Stimulated activated CD4-positive, alpha-beta T cell treated with anti-CD3 and anti-CD28 coated beads, Interleukin-2, amount 100 ng/mL, for 48 hours (primary cell): ENCODE measurements at places on chromosomes 1 and 21.

GRCh38 chr1:38293567-38293966, 247.0 kb upstream of the POU3F1 start:
- DNase-seq: no peak

DNA sequence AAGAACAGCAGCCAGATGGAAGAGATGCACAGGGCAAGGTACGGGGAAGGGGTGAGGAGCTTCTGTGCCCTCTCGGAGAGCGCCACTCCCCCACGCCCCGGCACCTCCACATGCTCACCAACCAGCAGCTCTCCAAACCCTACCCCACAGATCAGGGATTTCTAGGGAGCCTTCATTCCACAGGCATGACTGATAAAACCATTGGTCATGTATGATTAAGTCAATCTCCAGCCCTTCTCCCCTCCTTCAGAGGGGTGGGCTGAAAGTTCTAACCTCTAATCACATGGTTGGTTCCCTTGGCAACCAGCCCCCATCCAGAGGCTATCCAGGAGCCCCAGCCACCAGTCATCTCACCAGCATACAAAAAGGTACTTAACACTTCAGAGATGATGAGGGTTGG, 144.7 kb downstream of the TGFBR3 start:
- DNase-seq: no peak

DNA sequence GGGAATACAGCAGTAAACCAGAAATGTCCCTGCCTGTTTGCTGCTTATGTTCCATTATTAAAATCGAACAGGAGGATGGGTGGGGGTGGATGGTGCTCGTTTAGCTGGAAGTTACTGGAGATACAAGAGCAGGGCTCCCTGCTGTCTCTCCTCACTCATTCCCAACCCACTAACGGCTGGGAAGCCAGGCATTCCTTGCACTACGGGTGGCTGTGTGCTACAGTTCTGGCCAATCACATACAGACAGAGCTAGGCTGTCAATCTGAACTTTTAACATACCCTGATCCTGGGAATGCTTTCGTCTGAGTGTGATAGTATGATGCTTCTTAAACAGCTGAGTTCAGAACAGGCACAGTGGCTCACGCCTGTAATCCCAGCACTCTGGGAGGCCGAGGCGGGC, 7.0 kb downstream of the SIPA1L2 start:
- DNase-seq: no peak

DNA sequence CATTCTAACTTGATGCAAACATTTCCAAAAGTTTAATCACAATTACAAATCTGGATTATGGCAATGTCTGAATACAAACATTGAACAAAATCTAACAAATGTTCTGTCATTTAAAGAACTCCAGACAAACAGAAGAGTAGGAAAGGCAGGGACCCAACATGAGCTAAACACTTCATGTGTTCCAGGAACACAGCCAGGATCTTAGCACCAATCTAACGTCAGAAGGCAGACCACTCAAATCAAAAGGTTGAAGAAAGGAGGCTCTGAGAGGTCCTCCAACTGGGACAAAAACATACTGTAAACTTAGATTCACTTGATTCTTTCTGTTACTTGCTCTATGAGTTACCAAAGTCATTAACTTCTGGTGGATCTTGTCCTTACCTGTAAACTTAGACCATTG, 374.0 kb downstream of the NEGR1 start:
- no peak for DNase-seq

DNA sequence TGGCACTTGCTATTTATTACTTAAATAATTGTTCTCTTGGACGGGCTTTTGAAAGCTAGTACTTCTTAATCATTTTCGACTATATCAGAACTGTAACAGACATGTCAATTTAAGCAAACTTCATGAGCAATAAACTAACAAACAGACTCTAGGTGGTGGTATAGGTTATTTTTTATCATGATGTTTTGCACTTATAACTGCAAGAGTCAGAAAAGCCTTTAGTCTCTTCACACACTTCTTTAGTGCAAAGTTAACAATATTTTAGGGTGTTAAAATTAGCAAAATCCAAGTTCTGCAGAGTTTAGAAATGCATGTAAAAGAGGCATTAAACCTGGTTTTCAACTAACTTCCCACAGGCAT, 2.2 kb downstream of the NRIP1 start:
- no peak for DNase-seq

DNA sequence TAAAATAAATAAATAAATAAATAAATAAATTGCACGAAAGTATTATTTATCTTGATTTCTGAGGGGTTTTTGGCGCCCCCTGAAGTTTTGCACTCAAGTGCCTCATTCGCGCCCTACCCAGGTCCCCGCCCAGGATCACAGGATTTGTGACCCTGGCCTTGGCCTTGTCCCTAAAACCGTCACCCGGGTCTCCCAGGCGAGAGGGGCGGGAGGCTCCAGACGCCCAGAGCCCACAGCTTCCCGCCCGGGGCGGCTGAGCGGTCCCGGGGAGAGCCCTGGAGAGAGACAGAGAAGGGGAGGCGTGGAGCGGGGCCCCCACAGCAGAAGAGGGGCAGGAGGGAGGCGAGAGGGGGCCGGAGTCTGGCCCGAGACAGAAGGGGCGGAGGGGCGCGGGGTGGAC, 91.8 kb upstream of the CASZ1 start:
- DNase-seq: no peak

GRCh38 chr1:205978676-205979075, 24.5 kb downstream of the RAB7B start:
- no peak for DNase-seq

DNA sequence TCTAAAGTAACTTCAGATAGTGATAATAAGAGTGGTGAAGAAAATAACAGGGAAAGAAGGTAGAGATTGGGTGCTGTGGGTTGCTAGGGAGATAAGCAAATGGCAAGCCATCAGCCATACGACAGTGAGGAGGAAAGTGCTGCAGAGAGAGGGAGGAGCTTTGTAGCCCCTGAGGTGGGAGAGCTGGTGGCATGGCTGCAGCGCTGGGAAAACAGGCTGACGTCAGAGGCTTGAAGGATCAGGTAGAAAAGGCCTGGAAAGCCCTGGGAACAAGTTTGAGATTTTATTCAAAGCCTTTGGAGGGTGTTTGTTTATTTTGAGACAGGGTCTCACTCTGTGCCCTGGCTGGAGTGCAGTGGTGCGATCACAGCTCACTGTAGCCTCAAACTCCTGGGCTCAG, 109.5 kb downstream of the NMNAT2 start:
- no peak for DNase-seq

DNA sequence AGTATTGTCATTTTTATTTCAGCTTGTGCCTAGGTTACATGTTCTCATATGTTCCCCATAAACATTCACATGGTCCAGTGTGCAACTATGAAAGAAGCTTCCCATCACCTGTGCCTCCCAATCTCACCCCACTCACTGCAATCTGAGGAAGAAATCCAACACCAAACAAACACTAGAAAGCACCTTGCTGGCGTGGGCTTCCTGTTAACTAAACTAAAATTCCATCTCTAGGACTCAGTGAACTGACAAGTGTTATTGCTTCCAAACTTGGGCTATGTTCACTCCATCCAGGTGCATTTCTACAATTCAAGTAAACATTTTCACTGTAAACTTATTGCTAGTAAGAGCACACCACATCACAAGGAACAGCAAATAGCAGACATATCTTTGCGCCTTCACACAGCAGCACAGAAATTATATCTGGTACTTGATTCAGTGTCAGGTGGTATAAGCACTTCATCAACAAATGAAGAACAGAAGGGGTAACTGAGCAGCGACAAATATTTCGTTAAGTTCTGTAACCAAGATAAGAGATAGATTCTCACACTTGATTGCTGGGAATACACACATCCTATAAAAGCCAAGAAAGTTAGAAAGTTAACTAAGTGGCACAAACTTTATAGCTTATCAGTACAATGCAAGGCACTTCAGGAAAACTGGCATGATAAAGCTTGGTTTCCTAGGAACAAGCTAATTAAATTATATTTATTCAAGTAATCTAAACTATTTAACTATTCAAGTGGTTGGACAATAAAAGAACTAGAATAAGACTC, 8.9 kb upstream of the KCNJ15 start:
- DNase-seq: no peak

- DNase-seq: no peak
These were observed 10.0 kb upstream of the CPLANE2 start for GRCh38 chr1:16246961-16247360.

GRCh38 chr1:76377247-76377646, 302.7 kb downstream of the ST6GALNAC3 start:
- no peak for DNase-seq

DNA sequence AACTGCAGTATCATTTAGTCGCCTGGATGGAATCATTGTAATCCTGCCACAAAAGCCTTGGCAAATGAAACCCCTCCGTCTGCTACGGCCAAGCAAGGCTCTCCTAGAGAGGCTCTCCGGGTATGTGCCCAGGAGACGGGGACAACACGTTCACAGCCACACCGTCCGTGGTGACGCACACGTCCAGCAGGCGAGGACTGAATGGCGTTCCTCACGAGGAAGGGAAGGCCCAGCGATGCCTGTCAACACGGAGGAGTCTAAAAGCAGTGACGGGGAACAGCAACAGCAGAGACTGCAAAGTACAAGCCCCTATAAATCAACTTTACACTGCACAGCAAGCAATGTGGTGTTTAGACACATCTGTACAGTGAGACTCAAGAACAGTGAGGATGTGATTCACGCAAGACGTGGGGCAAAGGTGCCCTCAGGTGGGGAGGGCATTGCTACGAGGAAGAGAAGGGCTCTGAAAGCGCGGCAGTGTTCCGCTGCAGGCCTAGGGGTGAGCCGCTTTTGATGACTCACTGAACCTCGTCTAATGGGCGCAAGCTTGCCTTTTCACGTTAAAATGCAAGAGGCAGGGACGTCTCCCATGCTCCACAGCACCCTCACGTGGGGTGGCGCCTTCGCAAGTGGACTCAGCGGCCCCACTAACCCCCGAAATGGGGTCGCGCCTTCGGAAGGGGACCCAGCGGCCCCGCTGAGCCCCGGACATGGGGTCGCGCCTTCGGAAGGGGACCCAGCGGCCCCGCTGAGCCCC, 6.8 kb downstream of the WRAP73 start:
- DNase-seq: no peak

DNA sequence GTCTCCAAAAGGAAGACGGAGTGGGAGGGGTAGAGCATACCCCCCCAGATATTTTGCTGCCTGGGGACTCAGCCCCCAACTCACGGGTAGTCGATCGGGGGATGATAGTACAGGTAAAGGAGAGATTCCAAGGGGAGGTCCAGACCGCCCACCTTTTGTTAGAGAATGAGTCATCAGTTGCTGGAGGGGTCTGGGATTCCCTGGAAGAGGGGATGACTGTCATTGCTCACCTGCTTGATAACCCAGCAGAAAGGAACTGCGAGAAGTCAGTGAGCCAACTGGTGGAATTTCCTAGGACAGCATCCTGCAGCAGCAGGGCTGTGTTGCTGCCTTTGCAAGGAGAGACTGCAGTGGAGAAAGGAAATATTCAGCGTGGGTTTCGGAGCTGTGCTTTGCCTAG, 64.4 kb downstream of the MACF1 start:
- no peak for DNase-seq

- DNase-seq: no peak
These were observed 4.4 kb upstream of the HMGN1 start for GRCh38 chr21:39353295-39353694.

- DNase-seq: no peak
These were observed 9.4 kb downstream of the KIAA1614 start for GRCh38 chr1:180921891-180922630.

DNA sequence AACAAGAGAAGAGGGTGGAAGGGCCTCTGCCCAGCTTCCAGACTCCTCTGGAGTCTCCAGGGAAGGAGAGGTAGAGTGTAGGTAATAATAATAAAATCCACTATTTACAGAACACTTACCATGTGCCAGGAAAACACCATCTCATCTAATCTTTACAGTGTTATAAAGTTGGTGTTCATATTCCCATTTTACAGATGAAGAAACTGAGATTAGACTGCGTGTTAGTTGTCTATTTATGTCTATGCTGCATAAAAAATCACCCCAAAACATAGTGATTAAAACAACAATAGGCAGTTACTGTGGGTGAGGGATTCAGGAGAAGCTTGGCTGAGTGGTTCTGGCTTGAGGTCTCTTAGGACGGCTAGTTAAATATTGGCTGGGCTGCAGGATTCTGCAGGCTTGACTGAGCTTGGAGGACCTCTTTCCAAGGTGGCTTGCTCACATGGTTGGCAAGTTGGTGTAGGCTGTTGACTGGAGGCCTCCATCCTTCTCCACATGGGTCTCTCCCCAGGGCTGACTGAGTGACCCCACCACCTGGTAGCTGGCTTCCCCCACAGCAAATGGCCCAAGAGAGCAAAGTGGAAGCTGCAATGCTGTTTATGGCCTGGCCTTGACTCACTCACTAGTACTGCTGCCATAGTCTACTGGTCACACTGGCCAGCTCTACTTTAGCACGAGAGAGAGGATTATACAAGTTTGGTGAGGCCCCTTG, 6.5 kb upstream of the ALX3 start:
- DNase-seq: no peak

DNA sequence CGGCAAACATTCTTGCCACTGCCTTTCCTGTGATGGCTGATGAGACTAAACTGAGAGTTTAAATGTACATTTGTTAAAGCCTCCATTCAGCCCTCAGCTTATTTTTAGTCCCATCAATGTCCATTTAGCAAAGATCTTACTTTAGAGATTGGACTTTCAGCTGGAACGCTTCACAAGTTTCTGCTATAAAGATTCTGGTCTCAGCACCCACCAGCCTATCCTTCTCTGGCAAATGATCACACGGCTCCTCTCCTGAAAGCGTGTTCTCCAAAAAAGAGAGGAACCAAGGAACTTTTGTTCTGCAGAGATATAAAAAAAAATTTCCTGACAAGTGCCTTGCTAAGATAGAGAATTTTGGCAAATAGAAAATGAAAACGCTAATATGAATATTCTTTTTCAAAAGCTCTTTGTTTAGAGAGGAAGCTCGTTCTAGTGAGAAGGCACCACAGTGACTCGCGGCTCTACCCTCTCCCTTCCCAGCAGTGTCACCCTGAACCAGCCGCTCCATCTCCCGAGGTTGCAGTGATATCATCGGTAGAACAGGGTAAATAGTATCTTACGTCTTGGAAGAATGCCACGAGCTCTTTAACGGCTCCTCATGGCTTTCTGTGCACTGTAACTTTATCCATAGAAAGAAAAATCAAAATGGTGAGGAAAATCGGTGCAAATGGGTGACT, 200.2 kb downstream of the APP start:
- DNase-seq: no peak

DNA sequence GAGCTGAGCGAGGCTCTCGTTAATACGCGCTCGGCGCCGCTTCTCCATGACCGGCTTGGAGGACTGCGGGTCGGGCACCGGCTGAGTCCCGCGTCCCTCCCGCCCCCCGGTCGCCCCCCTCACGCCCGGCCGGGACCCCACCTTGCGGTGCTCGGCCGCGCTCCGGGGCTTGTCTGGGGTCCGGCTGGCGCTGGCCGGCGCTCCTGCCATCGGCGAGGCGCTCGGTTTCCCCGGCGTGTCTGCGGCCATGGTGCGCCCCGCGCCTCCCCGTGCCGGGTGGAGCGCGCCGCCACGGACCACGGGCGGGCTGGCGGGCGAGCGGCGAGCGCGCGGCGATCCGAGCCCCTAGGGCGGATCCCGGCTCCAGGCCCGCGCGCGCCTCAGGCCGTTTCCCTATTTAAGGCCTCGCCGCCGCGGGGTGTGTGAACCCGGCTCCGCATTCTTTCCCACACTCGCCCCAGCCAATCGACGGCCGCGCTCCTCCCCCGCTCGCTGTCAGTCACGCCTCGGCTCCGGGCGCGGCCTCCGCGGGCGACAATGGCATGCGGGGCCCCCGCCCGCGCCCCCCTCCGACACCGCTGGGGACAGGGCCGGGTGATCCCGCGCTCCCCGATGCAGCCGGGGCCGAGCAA, at the start of gene HES4:
TSS of gene HES4 (minus strand) at position 373 of the 632 bp plus-strand sequence. CDS start at position 249, 124 bp downstream.
- peak; percentile 59 for DNase-seq
